ENCODE measurements at places on chromosomes 1 and 21.
A peak's percentile ranks its signal among the peaks of the same experiment; 100 is the strongest.

- H3K27ac ChIP-seq = no peak overlapping the region
- H3K4me1 ChIP-seq = peaks cover 56% of the 10 kb centered on the region
- H3K36me3 ChIP-seq = peaks cover 3% of the 10 kb centered on the region
- no peak for DNase-seq
- H3K27me3 ChIP-seq = no peaks in the 10 kb centered on the region
These were observed 44.8 kb upstream of the PRDX6 start for GRCh38 chr1:173432331-173432730.

GRCh38 chr1:184865831-184866230, 108.5 kb downstream of the NIBAN1 start:
- H3K4me3 ChIP-seq = no peak overlapping the region
- no peak for DNase-seq
- H3K4me1 ChIP-seq = no peaks in the 10 kb centered on the region
- no peaks in the 10 kb centered on the region for H3K36me3 ChIP-seq

- H3K4me3 ChIP-seq = no peak overlapping the region
- peaks cover 19% of the 10 kb centered on the region for H3K27me3 ChIP-seq
- H3K36me3 ChIP-seq = no peaks in the 10 kb centered on the region
- DNase-seq = no peak
These were observed 5.3 kb upstream of the ERG start for GRCh38 chr21:38503583-38503982.

DNA sequence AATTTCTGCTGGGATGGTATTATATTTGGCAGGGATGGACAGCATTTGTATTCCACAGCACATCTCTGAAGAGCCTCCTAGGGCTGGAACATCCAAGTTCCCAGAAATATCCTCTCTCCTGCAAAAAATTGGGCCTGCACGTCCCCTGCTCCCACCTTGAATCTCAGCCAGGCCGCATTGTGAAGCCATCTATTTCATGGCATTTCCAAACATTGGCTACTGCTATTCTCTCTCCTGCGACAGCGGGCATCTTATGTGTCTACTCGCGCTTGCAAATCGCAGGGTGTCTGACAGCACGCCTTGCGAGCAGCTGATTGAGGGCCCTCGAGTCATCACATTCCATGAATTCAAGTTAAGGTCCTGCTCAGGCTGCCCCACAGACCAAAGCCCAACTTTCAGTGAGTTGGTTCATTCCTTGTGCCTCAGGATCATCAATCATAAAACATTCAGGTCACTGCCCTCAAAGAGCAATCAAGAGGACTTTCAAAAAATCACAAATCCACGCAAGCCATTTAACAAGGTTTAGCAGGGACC, 15.8 kb downstream of the RGS8 start:
- no peaks in the 10 kb centered on the region for H3K36me3 ChIP-seq
- H3K27me3 ChIP-seq = peaks cover 22% of the 10 kb centered on the region
- H3K4me3 ChIP-seq = no peak overlapping the region
- H3K4me1 ChIP-seq = no peaks in the 10 kb centered on the region
- DNase-seq = no peak
- no peak overlapping the region for H3K27ac ChIP-seq

GRCh38 chr1:211722277-211723175, 47.1 kb upstream of the NEK2 start:
- H3K36me3 ChIP-seq = no peaks in the 10 kb centered on the region
- peak overlapping the region; percentile 21 for H3K27ac ChIP-seq
- DNase-seq = peak; percentile 85

DNA sequence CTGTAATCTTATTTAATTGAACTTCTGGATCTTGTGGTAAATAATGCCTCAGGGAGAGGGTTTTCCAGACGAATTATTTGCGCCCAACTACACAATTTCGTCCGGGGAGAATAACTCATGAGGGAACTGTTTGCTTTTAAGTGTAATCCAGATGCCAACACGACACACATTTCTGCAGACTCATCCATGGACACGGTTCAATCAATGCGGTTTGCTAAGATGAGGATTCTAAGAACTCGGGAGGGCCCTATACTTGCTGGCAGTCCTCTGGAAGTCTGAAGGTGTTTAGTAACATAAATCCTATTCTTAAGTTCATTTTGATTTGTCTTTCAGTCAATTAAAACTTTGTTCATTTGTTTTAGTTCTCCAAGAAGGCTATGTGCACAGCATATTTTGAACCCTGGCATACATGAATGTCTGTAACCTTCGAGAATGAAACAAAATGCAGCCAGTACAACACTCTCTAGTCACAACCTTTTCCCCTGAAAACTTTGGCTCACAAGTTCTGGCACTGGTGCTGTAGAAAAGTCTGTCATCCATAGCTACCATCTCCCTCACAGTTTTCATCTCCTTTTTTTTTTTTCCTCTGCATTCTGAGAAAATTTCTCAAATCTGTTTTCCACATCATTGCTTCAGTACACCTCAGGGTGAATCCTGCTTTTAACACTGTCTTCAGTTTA, 38.8 kb downstream of the DIPK1A start:
- peak; percentile 75 for DNase-seq
- no peak overlapping the region for H3K27ac ChIP-seq
- H3K36me3 ChIP-seq = no peaks in the 10 kb centered on the region
- H3K27me3 ChIP-seq = no peaks in the 10 kb centered on the region

- H3K27me3 ChIP-seq = no peaks in the 10 kb centered on the region
- no peak for DNase-seq
- no peaks in the 10 kb centered on the region for H3K4me1 ChIP-seq
- no peaks in the 10 kb centered on the region for H3K36me3 ChIP-seq
- H3K27ac ChIP-seq = no peak overlapping the region
These were observed 666.7 kb upstream of the ADAMTS5 start for GRCh38 chr21:27633631-27634030.

DNA sequence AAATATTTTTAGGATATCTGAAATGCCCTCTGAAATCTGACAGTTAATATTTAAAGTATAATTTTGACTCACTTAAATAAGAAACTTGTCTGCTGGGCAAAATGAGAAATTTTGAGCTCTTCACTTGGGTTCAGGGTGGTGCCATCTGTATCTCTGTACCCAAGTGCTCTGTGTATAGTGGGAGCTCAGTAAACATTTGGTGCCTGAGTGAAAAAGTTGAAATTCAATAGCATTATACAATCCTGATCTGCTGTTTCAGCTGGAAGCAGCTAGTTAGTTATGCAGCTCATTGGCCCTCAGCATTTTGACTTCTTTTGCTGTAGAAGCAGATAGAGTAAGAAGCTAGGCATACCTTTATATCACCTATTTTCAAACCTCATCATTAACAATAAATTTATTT, 73.3 kb downstream of the RPE65 start:
- peaks cover 4% of the 10 kb centered on the region for H3K27me3 ChIP-seq
- no peak for DNase-seq
- H3K27ac ChIP-seq = no peak overlapping the region
- H3K4me3 ChIP-seq = no peak overlapping the region
- no peaks in the 10 kb centered on the region for H3K36me3 ChIP-seq
- no peaks in the 10 kb centered on the region for H3K4me1 ChIP-seq

DNA sequence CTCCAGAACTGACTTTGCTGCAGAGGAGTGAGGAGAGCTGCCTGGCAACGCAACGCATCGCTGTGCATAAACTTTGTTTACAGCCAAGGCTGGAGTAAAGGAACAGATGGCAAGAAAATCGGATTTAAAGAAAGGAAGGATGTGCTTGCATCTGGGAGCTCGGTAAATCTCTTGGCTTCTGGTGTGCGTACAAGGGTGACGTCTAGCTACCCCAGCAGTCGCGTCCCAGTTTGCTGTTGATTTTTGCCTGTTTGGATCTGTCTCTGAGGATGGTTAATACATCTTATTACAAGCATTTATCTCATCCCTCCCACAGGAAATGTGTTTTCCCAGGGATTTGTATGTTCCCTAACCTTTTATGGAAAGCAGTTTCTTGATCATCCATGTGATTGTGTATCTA, 73.3 kb upstream of the RALGPS2 start:
- DNase-seq = no peak
- no peaks in the 10 kb centered on the region for H3K36me3 ChIP-seq
- H3K27me3 ChIP-seq = no peaks in the 10 kb centered on the region
- no peak overlapping the region for H3K4me3 ChIP-seq
- no peaks in the 10 kb centered on the region for H3K4me1 ChIP-seq

GRCh38 chr1:230639714-230640209, 2.5 kb upstream of the COG2 start:
- no peak for DNase-seq
- H3K36me3 ChIP-seq = no peaks in the 10 kb centered on the region

GRCh38 chr1:5198328-5198727, 543.9 kb downstream of the AJAP1 start:
- no peaks in the 10 kb centered on the region for H3K4me1 ChIP-seq
- H3K27me3 ChIP-seq = no peaks in the 10 kb centered on the region
- H3K4me3 ChIP-seq = no peak overlapping the region
- H3K36me3 ChIP-seq = no peaks in the 10 kb centered on the region
- H3K27ac ChIP-seq = no peak overlapping the region
- DNase-seq = no peak

DNA sequence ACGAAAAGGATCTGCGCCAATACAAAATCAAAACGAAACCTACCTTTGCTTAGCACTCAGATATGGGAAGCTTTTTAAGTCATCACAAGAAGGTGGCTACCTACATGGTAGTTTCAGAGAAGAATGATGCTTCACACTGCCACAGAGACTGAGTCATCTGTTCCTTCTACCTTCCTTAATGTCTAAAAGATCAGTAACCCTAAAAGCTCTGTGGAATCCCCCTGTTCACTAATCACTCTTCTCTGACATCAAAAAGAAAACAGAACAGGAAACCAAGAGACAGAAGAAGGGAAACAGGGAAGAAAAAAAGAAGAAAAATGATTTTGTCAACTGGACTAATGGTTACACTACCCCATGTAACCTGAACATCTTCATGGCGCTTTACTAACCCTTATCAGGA, 177.2 kb downstream of the SMYD3 start:
- no peaks in the 10 kb centered on the region for H3K27me3 ChIP-seq
- H3K27ac ChIP-seq = no peak overlapping the region
- H3K36me3 ChIP-seq = peaks cover 4% of the 10 kb centered on the region
- peaks cover 10% of the 10 kb centered on the region for H3K4me1 ChIP-seq

DNA sequence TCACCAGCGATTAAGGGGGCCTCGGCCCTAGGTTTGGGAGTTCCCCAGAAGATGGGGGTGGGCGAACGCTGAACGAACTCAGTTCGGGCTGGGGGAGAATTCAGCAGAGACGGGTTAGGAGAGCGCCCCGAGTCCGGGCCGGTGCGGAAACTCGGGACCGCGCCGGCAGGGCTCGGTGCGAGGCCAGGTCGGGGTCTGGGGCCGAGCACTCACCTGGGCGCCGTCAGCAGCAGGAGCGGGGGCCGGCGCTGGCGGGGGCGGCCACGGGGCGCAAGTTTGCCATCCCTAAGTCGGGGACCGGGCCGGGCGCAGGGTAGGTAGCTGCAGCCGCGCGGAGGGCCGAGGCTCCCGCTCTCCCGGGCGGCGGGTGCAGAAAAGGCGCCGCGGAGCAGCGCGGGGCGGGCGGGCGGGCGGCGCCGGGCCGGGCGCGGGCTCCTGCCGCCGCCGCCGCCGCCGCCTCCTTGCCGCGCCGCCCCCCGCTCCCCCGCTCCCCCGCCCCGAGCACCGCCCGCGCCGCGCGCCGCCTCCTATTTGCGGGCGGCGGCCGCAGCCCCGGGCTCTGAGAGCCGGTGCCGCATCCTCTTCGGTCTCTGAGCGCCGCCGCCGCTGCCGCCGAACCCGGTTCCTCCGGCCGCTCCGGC, 349 bp downstream of the ADGRB2 start:
- H3K4me3 ChIP-seq = peak overlapping the region; percentile 36
- no peak for DNase-seq
- peaks cover 31% of the 10 kb centered on the region for H3K4me1 ChIP-seq
- H3K27me3 ChIP-seq = peaks cover 76% of the 10 kb centered on the region

DNA sequence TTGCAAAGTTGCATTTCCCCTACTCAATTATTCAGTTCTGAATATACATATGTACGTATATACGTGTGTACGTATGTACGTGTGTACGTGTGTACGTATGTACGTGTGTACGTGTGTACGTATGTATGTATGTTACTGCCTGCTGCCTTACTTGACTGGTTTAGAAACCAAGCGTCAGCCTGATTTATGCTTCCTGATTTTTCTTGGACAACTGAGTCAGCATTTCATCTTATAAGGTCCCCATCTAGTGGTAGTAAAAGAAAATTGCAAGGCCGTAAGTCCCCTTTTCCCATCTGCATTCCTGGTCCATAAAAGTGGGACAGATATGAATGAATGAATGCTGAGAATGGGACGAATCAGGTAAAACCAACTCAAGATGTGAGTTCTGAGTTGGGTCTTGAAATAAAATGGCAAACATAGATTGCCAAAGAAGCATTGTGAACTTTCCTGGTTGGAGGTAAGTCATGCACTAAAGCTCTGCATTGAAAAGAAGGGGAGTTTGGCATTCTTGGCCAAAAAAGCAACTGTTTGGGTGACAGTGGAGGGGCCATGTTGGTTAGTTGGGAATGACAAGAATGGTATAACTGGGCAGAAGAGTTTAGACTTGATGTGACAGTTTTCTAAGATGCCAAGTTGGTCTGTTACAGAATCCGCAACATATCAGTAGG, 76.4 kb upstream of the DNAH14 start:
- H3K4me3 ChIP-seq = no peak overlapping the region
- no peaks in the 10 kb centered on the region for H3K27me3 ChIP-seq
- H3K27ac ChIP-seq = no peak overlapping the region
- peak; percentile 50 for DNase-seq
- no peaks in the 10 kb centered on the region for H3K36me3 ChIP-seq

- H3K27me3 ChIP-seq = no peaks in the 10 kb centered on the region
- no peaks in the 10 kb centered on the region for H3K36me3 ChIP-seq
- no peaks in the 10 kb centered on the region for H3K4me1 ChIP-seq
These were observed 18.1 kb upstream of the PTPN14 start for GRCh38 chr1:214569357-214570004.

GRCh38 chr1:219757890-219758289, 145.0 kb upstream of the ZC3H11B start:
- no peak overlapping the region for H3K27ac ChIP-seq
- peaks cover 4% of the 10 kb centered on the region for H3K27me3 ChIP-seq
- no peaks in the 10 kb centered on the region for H3K4me1 ChIP-seq
- H3K36me3 ChIP-seq = no peaks in the 10 kb centered on the region
- no peak overlapping the region for H3K4me3 ChIP-seq

DNA sequence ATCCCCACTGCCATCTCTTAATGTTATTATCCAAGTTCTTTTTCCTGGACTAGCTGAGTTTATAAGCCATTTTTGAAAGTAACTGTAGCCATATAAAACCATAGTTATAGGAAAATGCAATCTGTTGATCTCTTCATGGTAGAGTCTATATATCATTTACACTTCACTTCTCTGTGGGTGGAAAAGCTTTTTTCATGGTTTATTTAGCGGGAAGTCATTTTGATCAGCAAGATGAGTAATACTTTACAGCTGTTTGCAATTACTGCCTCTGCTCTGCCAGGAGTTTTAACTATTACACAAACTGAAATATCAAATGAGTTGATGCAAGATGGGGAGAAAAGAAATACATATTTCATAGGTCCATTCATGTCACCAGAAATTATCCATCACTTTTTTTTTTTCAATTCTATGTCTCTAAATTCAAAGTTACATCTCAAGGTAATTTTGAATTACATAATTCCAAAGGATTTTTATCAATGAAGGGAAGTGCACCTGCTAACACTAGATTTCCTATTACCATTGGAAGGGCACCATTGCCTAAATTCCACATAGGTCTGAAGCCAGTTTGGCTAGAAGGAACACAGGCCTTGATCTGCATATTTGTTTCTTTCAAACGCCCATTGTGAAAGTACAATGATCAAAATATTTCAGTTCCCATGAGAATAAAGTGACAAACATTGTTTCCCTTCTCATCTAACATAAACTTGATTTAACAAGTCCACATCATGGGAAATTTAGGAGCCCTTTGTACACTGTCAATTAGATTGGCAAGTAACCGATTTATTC, 296.7 kb downstream of the ZNF326 start:
- H3K4me3 ChIP-seq = no peak overlapping the region
- no peak for DNase-seq
- H3K4me1 ChIP-seq = no peaks in the 10 kb centered on the region
- H3K27ac ChIP-seq = no peak overlapping the region
- H3K27me3 ChIP-seq = no peaks in the 10 kb centered on the region
- H3K36me3 ChIP-seq = no peaks in the 10 kb centered on the region

All from K562 (cell line).